ENCODE measurements at places on chromosomes 2 and 18.

GRCh38 chr2:224799691-224800090 lies 83.5 kb upstream of the CCDC195 start:
- DNase-seq = no peak

GRCh38 chr2:99715956-99716355 lies 226.1 kb upstream of the REV1 start:
- DNase-seq = no peak

- no peak for DNase-seq
Observed at GRCh38 chr18:59672235-59672711, 24.9 kb downstream of the CCBE1 start.

DNA sequence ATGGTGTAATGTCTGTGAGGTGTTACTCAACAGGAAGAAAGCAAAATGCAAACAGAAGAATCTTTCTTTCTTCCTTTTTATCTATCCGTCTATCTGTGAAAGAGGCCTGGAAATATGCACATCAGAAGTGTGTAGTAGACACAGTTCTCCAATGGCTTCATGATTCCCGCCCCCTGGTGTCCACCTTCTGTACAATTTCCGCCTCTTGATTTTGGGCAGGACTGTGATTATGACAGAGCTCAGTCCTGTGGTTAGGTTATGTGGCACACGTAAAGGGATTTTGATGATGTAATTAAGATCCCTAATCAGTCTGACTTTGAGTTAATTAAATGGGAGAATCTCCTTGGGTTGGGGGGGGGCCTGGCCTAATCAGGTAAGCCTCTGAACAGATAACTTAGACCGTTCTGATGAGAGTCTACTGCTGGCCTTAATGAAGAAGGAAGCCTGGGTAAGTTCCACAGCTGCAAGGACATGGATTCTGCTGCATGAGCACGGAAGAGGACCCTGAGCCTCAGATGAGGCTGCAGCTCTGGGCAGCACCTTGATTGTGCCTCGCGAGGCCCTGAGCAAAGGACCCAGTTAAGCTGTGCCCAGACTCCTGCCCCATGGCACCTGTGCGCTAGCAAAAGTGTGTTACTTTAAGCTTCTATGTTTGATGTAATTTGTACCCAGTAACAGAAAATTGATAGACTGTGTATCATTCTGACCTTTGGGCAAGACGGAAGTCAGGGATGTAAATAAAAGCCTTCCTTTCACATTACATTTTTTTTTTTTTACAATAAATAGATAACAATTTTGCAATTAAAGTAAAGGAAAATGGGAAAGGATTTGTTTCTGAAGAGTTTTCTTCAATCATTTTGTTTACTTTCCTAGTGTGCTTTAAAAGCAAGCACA lies 11.3 kb upstream of the KCNF1 start:
- DNase-seq = no peak

- no peak for DNase-seq
Observed at GRCh38 chr2:11330457-11331142, 13.8 kb downstream of the ROCK2 start.

All from iris pigment epithelial cell (primary cell).